ENCODE measurements at places on chromosomes 1 and 21.

GRCh38 chr21:44517175-44517899 lies 22.7 kb downstream of the KRTAP10-1 start:
- no peak for DNase-seq

DNA sequence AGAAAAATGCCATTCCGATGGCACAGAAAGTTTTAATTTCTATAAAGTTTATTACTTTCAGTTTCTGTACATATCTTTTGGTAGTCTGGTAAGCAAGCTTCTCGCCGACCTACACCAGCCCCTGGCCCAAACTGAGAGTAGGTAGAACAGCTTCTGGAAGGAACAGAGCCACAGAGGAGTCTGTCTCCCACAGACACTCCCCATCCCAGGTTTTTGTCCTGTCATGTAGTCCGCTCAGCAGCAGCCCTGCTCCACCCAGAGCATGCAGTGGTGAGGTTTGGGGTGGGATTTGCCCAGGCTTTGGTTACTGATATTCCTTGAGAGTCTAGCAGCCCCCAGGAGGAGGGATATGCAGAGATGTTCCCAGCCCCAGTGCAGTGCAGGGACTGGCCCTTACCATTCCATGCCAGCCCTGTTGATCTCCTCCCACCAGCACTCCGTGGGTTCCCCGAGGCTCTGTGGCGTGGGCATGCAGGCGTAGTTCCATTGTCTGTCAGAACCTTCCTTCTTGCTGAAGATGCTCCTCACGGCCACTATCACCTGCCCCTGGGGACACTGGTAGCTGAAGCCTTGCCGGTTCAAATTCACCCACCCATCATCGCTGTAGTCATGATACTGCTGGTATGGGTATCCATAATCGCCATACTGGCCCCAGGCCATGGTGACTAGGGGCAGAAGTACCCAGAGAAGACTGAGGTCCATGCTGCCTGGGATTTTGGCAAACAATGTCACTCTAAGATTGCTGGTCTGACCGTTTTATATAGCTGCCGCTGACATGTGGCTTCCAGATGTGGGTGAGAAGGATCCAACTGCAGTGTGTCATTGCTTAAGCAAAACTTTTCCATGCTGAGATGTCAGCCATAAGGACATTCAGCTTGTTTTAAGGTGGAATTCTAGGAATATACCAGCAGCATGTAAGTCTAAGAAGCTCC lies at the start of gene DPT:
Gene DPT, minus strand, starts transcription at position 734 of the 932 bp plus-strand sequence. Its CDS starts 32 bp downstream, at position 702.
- DNase-seq, result no peak

GRCh38 chr1:55378582-55378981 lies 163.4 kb upstream of the USP24 start:
- DNase-seq, result no peak

- no peak for DNase-seq
Measured at GRCh38 chr1:22383526-22384294, 67.9 kb upstream of the ZBTB40 start.

- DNase-seq, result no peak
Measured at GRCh38 chr1:55255901-55256300, 40.7 kb upstream of the USP24 start.

GRCh38 chr1:216563087-216563486 lies 139.8 kb upstream of the USH2A start:
- DNase-seq, result no peak
